ENCODE measurements at places on chromosomes 13 and 19.

DNA sequence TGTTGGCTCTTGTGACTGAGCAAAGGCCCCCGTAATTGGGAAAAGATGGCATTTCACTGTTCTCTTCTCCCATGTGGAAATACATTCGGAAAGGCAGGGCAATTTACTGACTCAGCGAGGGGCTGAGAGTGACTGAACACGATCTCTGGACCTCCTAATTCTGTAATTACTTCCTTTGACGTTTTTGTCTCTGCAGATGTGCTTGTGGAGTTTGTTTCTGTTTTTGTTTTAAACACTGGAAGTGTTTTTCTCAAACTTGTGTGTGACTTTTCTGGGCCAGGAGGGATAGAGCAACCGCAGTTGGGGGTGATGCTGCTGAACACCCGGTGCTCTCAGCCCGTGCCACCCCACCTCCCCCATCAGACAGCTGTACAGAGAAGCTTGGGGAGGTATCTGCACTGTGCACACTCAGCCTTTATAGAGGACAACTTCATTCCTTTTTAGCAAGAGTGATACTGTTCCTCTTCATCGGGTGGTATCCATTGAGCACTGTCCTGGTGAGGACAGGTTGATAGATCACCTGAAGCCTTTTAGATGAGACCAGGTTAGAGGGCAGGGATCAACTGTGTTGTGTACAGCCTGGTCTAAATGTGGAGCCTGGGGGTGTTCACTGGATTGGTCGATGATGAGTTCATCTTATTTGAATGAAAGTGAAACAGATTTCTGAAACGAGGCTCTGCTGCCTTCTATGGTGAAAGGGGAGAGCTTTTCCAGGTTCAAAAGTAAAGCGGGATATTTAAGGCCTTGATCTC lies 117.4 kb downstream of the ESD start:
- peak; percentile 78 for DNase-seq

GRCh38 chr13:114025714-114026431 lies 52.0 kb upstream of the C13orf46 start:
- peak; percentile 85 for DNase-seq

DNA sequence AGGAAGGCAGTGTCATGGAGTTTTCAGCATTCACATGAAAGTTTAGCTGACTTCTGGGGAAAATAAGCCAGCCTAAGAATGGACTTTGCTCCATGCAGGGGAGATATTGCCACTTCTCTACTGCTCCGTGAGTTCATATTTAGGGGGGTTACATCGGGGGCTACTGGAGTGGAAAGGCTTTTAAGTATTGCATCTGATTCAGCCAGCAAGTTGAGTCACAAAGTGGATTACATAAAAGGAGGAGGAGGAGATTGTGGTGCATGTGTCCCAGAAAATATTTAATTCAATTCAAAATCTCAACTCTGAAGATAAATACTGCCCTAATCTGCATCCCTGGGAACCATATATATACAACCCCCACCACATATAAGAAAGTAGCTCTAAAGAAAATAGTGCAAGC lies 617.2 kb downstream of the DCT start:
- no peak for DNase-seq

- DNase-seq = no peak
Observed at GRCh38 chr13:35474496-35475211, 1.8 kb downstream of the MAB21L1 start.

DNA sequence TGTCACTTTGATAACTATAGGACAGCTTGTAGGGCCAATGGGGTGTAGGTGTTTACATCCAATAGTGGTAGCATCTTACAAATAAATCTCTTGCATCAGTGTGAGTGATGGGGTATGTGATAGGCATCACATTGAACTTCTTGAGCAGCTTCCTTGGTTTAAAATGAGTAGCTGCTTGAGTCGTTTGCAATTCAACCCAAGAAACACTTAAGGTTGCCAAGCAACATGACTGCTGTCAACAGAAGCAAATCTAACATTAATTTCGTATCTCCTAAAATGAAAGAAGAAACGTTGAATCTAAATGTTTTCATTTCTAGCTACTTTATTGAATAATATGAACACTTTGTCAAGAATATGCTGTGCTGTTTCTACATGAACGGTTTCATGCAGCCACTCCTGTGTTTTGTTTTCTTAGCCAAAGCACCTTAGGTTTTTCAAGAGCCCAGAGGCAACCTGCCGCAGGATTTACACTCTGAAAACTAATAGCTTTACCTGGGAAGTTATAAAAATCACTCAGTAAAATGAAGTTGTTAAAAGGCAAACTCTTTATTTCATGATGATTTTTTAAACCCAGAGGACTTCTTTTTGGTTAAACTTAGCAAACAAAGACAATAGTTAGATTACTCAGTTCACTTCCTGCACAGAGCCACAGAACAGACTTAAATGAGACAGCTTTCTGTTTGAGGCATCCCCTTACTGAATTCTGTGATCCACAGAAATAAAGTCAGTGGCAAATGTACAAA lies 305.2 kb downstream of the MTUS2 start:
- no peak for DNase-seq

- peak; percentile 70 for DNase-seq
Observed at GRCh38 chr19:3359919-3360420, 6.4 kb upstream of the NFIC start.

DNA sequence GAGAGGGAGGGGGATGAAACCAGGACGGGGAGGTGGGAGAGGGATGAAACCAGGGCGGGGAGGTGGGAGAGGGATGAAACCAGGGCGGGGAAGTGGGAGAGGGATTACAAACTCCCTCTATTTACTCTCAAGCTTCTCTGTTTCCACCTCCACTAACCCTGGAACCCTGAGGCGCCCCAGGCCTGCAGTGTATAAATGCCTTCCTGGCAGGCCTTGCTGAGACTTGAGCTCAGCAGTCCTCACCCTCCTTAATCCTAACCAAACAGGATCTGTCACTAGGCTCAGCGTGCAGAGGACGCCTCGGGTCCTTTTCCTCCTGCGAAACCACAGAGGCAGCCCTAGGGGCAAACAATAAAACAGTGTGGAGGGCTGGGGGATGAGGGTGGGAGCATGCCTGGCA lies 32.1 kb upstream of the OR1M1 start:
- no peak for DNase-seq

- no peak for DNase-seq
Observed at GRCh38 chr19:38059897-38060296, 152.9 kb downstream of the SIPA1L3 start.

DNA sequence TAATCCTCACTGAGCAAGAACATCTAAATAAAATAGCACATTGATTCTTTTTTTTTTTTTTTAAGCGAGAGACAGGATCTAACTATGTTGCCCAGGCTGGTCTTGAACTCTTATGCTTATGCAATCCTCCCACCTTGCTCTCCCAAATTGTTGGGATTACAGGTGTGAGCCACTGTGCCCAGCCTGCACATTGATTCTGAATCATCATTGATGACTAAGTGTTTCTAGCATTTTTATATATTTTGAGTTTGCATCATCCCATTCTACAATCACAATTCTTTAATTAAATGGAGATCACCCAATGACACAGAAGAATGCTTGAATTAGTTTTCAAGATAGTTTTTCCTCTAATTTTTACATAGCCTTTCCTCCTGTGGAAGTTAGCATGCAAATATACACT lies 354.1 kb downstream of the KLF5 start:
- DNase-seq = no peak

GRCh38 chr13:50636007-50636704 lies 207.3 kb downstream of the DLEU7 start:
- DNase-seq = no peak
